ENCODE measurements at places on chromosomes 13 and 19. TPM values are rescaled to one million over a fixed set of nuclear protein-coding genes. Genes with fewer than 3 reads are reported as not detected.

Gene CYP2F1
- not detected for total RNA-seq

Gene VSTM2B
- total RNA-seq = not detected

Gene TNNT1
- total RNA-seq = 23.4 TPM

Gene TMEM38A
- 2.3 TPM for total RNA-seq

Gene ACP5
- total RNA-seq = 34.9 TPM

All from suprapubic skin (tissue), 4 donors.